ENCODE measurements at places on chromosomes 4 and X.

DNA sequence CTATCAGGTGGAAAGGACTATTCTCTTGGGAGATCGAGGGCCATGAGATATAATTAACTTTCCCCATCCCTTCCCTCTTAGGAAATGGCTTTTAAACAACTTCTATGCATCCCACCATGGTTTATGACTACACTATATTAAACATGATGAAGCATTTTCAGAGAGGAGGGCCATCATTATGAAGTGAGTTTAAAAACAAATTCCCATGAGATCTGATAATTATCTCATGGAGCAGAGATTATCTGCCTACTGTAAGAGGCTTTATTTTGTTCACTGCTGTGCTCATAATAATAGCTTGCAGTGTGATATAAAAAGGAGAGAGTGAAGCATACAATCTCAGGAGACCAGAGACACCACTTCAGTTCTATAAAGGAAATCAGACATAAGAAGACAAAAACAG is 330.5 kb upstream of the ZFP42 start:
- no peak for DNase-seq

GRCh38 chr4:110627977-110628662 is 5.2 kb upstream of the PITX2 start:
- no peak for DNase-seq

GRCh38 chr4:26126143-26126718 is 194.6 kb upstream of the RBPJ start:
- no peak for DNase-seq

DNA sequence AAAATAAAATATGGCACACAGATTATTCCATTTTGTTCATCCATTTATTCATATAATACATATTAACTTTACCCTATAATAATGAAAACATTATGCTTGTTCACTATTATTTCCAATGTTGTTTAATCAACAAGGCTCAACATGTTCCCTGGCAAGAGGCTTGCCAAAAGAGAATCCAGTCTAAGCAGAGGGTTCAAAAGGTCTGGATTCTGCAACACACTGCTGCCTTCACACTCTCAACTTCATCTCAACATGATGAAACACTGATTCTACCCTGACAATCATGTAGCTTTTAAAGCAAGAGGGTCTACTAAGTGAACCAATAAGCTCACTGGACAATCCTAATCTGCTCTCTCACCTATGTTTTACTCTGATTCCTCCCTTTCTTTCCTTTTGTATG is 101.1 kb downstream of the MID1 start:
- DNase-seq, result no peak

- DNase-seq, result no peak
Measured at GRCh38 chr4:25939330-25939729, 25.3 kb downstream of the SMIM20 start.

- no peak for DNase-seq
Measured at GRCh38 chrX:119549327-119550016, 15.7 kb downstream of the STEEP1 start.

GRCh38 chr4:131296192-131296591 is 1852.9 kb upstream of the PCDH10 start:
- DNase-seq, result no peak

DNA sequence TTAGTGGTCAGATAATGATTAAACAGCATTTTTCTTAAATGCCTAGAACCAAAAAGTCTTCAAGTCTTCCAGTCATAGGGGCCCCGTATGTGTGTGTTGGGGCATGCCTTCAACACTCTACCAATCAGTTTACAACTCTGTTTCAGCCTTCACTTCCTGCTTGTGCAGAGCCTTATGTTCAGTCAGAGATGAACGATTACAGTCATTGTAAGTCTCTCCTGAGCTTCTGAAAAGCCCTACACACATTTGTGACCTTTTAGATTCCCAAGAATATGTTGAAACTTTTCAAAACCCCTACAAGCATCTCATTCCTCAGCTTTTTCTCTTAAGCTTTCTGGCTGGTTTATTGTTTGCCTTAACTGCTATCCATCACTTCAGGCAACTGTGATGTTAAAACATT is 591.2 kb downstream of the ZNF674 start:
- no peak for DNase-seq

DNA sequence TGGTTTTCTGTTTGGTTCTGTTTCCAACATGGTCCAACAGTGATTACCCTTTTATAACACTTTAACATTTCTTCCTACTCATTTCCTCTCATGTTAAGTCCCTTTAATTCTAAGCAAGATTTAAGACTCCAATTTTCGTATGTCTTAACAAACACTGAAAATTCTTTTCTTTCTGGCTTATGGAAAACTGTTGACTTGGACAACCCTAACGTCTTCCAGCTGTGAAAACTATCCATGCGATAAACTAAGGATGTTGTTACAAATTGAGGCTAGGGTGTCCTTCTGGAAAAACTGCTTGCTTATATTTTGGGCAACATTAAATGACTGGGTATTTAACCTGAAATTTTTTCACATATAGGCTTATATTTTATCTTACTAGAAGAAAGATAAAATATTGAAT is 33.9 kb upstream of the RTL3 start:
- no peak for DNase-seq

DNA sequence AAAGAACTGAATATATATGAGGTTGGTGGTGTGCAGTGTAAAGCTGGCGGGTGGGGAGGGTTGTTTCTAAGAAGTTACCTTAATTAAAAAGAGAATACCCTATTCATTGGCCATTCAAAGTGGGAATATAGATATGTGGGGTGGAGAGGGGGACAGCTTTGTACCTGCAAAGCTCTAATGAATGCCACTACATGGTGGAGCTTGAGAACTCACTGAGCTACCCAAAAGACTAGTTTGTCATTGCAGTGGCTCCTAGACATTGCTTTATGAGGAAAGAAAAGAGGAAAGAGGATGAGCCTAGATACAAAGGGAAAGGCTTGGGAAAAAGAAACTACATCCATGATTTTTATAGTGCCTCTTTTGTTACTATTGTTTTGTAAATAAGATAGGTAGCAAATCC is 209.9 kb upstream of the SPRY1 start:
- no peak for DNase-seq

GRCh38 chr4:4541040-4541631 is 712 bp downstream of the STX18 start:
- DNase-seq, result peak; percentile 83

Measured in CD14-positive monocyte (primary cell).